ENCODE measurements at places on chromosomes 12 and 14.

DNA sequence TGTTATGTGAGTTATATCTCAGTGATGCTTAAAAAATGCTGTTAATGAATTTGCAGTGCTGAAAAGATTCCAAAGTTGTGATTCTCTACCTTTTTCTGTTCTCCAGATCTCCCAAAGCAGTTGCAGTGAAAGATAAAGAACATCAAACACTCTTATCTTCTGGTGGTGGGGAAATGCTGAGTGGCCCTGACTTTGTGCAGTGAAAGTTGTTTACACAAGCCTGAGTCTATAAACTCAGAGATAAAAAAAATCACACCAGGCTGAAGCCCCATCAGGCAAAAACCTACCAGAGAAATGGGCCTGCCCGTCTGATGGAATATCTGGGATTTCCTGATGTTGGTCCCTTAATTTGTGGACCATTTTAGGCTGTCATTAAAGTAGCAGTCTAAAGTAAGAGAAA lies 46.1 kb downstream of the RASSF3 start:
- DNase-seq, result no peak

DNA sequence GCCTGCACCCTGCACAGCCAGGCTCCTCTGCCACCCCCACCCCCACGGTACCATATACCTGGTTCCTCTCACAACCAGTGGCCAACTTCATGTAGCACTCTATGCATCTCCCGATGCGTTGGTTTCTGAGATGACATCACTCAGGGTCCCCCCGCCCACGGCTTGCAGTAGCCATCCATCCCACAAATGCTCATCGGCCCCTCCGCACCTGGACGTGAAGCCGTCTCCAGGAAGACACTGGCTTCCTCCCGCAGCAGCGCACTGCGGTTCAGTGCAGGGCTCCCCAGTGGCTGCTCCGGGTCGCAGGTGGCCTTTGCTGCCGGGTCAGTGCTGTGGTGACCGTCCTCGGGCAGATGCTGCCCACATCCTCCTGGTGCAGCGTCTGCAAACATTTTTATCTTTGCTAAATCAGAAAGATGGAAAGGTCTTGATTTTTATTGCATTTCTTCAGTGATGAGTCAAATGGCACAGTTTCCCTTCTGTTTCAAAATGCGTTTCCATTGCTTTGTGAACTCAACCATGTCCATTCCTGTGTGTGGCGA lies 27.5 kb upstream of the MMP17 start:
- DNase-seq, result no peak

GRCh38 chr12:32921397-32921796 lies 24.8 kb upstream of the PKP2 start:
- DNase-seq, result no peak

DNA sequence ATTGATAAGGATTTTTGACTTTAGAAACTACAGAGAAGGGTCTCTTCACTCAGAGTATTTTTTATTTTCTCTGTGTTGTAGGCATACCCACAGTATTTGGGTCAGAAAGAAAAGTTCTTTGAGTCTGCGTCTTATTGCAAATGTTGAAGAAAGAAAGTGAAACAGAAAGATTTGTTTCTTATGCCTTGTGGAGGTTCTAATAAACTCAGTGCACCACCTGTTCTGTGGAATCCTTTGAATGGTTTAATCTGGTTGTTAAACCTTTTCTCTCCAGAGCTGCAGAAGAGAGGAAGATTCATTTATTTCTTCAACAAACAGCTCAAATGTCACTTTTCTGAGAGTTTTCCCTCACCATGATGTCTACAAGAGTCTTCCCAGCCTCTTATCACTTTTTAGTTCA lies 146.6 kb upstream of the PLEKHG7 start:
- DNase-seq, result peak; percentile 20

DNA sequence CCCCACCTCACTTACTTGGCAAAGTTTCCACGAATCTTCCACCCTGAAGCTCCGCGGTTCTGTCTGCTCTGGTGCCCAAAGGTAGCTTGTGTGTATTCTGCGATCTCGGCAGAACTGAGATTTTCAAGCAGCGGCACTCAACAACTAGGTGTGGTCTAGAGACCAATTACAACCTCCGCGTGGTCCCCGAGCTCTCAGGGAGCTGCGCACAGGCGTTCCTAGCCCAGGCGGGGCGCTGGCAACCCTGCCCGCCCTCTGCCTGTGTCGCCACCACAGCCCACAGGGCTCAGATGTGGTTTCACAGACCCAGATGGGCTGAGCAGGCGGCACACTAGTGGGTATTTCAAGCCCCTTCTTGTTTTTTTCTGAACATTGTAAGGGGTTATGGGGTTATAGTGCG lies 1.5 kb upstream of the DIABLO start:
- no peak for DNase-seq

DNA sequence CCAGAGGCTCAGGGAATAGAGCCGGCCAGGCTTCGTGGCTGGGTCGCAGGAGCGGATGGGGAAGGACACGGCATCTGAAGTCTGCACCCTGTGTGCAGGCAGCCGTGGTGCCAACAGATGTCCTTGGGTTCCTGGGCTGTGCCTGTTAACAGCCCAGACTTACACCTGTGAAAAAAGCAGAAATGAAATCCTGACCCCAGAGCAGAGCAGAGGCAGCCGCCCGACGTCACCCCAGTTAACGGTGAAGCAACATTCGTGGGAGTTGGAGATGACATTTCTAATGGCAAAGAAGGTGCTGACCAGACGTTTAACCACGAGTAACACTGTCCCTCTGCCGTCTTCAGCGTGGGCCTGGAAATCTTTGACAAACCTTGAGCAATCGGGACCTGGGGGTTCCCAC lies 200.3 kb upstream of the DIO3 start:
- peak; percentile 96 for DNase-seq

GRCh38 chr14:20662968-20663732 lies 21.2 kb upstream of the RNASE4 start:
- peak; percentile 62 for DNase-seq

- no peak for DNase-seq
Measured at GRCh38 chr14:23579311-23579630, 681 bp upstream of the JPH4 start.

- no peak for DNase-seq
Measured at GRCh38 chr14:77912754-77913556, 113.0 kb downstream of the ADCK1 start.

DNA sequence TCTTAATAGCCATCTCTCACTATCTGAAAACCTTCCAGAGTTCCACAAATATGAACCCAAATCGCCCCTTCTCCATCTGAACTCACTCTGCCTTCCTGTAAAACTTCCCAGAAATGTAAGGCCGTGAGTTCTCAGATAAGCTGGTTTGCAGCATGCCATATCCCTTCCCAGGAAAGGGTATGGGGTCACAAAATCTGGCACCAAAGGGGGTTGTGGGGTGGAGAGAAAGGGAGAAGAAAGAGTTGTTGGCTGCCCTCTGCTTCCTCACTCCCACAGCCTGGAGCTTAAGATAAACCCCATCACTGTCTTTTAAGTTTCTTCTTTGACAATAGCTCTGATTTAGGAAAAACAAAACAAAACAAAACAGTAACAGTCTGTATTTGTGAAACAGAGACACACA lies 10.7 kb downstream of the TMTC1 start:
- DNase-seq, result no peak

DNA sequence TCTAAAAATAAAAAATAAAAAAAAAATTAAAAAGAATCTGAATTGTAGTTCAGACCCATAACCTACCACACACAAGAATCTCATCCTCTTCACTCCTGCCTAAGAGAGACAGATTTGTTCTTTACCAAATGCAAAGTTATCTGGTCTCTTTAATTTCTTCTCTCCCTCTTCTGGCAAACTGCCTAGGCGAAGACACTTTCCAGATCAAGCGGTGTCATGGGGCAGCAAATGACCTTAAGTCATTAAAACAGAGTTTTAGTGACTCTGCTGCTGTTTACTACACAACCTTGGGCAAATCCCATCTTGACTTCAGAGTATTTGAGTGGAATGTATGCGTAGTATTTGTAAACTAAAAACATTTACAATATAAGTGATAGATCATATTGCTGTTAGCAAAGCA lies 60.9 kb upstream of the NID2 start:
- no peak for DNase-seq

- DNase-seq, result no peak
Measured at GRCh38 chr14:105931808-105932483, 405.6 kb downstream of the TMEM121 start.

DNA sequence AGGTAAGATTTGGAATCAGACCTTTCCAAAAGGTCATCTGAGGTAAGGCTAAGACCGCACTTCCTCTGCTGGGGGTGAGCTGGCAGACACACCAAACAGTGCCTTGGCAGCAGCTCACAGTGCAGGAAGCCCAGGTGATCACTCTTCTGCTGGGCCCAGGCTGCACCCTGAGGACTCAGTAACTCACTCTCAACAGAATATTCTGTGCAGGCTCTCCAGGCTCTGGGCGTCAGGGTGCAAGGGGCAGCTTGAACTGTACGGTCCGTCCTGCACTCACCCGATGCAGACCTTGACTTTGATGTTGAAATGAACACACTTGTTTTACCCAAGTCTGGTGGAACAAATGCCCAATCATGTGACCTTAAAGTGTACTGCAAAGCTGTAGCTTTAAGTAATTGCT lies 6.0 kb downstream of the ALKBH2 start:
- no peak for DNase-seq

DNA sequence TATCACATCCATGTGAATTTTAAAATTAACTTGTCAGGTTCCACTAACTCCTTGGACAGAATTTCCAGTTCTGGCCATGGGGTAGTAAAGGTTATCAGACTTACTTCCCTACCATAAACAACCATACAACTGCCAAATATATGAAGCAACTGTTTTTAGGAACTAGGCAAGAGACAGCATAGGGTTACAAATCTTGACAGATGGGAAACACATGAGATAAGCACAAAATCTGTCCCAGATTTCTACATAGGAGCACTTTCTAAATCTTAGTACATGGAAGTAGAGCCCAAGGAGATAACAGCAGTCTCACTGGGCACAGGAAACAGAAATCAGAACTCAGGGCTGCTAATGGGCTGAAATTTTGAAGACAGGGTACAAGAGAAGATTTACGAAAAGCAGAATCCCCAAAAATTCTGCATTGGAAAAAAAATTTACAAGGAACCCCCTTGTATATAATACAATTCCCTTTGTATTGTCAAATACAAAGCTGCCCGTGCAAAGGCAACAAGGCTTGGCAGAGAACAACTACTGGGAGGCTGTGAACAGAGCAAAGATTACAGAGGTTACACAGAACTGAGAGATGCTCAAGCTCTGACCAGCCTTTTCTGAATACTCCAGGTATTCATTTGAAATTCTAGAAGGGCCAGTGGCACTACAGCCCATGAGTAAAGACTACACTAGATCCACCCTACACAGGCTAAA lies 43.2 kb downstream of the GALNT4 start:
- DNase-seq, result no peak
